T-helper 17 cell (primary cell): ENCODE measurements at places on chromosomes 1 and 21.

DNA sequence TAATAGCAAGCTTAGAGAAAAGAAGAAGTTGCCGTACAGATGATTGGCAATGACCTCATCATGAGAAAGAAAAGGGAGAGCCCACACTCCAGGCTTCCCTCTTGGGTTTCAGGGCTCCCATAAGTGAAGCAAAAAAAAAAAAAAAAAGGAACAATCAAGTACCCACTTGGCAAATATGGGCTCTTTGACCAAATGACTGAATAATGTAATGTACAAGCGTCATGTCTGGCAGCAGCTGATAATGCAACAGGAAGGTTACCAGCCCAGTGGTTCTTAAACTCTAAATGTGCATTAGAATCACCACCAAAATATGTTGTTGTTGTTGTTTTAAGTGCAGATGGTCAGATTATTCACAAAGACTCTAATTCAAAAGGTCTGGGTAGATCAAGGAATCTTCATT lies 13.5 kb downstream of the TNFSF4 start:
- DNase-seq = no peak
- H3K27ac ChIP-seq = no peak overlapping the region
- H3K27me3 ChIP-seq = no peaks in the 10 kb centered on the region
- no peak overlapping the region for H3K4me3 ChIP-seq

DNA sequence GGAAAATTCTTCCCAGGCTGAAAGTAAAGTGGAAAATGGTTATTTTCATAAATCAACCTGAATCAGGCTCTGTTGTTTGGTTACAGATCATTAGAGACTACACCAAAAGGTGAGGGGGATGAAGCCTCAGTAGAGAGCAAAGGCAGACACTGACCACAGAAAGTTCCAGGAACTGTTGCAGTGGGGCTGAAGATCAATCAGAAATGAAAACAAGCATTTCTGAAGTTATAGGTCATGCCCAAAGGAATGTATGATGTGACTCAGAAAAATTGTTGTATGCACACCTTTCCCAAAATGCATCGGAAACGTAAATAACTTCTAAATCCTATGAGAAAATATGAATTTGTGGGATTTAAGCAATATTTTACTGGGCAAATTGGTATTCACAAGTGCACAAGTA lies 63.3 kb downstream of the FYB2 start:
- H3K4me1 ChIP-seq = no peaks in the 10 kb centered on the region
- no peaks in the 10 kb centered on the region for H3K36me3 ChIP-seq

DNA sequence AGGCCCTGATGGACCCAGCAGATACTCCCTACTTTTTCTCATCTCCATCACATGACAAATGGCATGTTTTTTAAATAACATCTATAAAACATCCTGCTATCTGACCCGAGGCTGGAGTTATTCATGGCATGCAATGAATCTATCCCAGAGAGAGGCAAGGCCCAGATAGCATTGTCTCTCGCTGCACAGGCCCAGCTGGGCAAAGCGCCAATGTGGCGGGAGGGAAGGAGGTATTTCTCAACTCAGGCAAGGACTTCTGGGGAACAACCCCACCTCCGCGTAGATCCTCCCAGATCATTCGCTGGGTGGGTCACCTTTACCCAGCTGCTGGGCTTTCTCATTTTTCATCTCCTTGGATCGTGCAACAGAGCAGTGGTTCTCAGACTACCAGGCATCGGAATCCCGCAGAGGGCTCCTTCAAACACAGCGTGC lies 59.8 kb downstream of the ERG start:
- no peaks in the 10 kb centered on the region for H3K4me1 ChIP-seq
- H3K36me3 ChIP-seq = peaks cover 2% of the 10 kb centered on the region
- no peak overlapping the region for H3K27ac ChIP-seq
- peaks cover 27% of the 10 kb centered on the region for H3K27me3 ChIP-seq
- DNase-seq = no peak
- no peak overlapping the region for H3K4me3 ChIP-seq

GRCh38 chr1:156490401-156491032 lies 10.1 kb downstream of the MEF2D start:
- peaks cover 2% of the 10 kb centered on the region for H3K36me3 ChIP-seq
- H3K4me3 ChIP-seq = peak overlapping the region; percentile 84
- peak overlapping the region; percentile 97 for H3K27ac ChIP-seq
- DNase-seq = no peak

DNA sequence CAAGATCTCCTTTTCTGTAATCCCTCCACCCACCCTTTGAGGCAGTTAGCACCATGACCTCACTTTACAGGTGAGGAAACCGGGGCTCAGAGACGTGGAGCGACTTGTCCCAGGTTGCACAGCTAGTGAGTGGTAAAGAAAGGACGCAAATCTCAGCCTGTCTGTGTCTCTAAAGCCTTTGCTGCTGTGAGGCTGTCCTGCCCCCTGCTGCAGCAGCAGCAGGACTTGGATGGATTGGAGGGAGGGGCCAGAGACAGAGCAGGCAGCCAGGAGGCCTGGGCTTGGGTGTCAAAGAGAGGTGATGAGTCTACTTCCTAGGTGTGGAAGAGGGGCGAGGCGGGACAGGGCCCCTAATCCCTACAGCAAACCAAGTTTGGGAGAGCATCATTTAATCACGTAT lies 69.6 kb downstream of the PTPRU start:
- H3K36me3 ChIP-seq = peaks cover 2% of the 10 kb centered on the region
- H3K4me1 ChIP-seq = peaks cover 2% of the 10 kb centered on the region
- DNase-seq = no peak
- H3K27me3 ChIP-seq = peaks cover 8% of the 10 kb centered on the region
- H3K4me3 ChIP-seq = no peak overlapping the region
- H3K27ac ChIP-seq = no peak overlapping the region

DNA sequence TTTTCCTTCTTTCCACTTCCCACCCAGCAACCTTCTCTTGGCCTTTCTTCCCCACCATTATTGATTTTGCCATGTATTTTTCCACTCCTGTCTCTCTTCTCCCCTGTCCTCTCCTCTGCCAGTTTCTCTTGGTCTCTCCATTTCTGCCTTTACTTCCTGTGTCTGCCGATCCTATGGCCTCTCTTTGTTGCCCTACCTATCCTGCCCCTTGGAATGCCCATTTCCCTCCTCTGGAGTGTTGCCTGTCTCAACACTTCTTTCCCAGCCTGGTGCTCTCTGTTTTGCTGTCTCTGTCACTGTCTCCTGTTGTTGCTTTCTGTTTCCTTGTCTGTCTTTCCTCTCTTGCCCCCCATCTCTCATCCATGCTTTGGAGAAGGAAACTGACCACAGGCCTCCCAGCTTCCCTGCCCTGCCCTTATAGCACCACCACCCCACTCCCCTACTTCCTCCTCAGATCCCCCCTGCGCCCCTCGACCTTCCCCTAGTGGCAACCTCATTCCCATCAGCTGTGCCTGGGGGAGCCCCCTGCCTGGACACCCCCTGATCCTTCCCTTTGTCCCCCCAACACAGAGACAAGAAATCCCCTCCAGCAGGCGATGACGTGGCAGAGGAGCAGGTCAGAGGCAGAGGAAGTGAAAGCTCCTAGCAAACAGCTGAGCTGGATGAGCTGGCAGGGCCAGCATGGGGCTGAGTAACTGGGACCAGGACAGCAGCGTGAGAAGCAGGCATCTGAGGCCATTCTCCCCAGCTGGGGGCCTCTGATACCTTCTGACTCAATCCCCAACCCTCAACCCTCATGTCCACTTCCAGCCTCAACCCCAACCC lies 6.6 kb upstream of the ETV3L start:
- H3K27ac ChIP-seq = peak overlapping the region; percentile 72
- DNase-seq = no peak
- peaks cover 24% of the 10 kb centered on the region for H3K4me1 ChIP-seq
- H3K27me3 ChIP-seq = peaks cover 77% of the 10 kb centered on the region
- H3K36me3 ChIP-seq = peaks cover 5% of the 10 kb centered on the region
- peak overlapping the region; percentile 26 for H3K4me3 ChIP-seq

DNA sequence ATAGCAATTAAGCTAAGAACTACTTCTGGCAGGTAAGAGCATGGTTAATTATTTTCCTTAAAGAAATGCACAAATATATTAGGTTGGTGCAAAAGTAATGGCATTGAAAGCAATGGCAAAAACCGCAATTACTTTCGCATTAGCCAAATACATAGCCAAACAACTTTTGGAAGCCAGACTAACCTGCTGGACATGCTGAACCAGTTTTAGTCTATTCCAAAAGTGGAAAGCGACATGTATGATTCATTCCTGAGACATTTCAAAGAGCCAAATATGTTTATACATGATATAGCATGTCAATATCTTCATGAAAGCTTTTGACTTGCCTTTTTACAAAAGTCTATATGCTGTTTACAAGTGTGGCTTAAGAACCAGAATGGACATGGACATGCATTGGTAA lies 23.4 kb upstream of the DR1 start:
- no peak overlapping the region for H3K27ac ChIP-seq
- no peaks in the 10 kb centered on the region for H3K27me3 ChIP-seq
- no peaks in the 10 kb centered on the region for H3K36me3 ChIP-seq
- H3K4me1 ChIP-seq = no peaks in the 10 kb centered on the region
- DNase-seq = no peak
- no peak overlapping the region for H3K4me3 ChIP-seq

- no peaks in the 10 kb centered on the region for H3K27me3 ChIP-seq
- H3K4me3 ChIP-seq = no peak overlapping the region
- peaks cover 4% of the 10 kb centered on the region for H3K4me1 ChIP-seq
These were observed 16.7 kb upstream of the PSMD4 start for GRCh38 chr1:151237678-151238466.

- no peak overlapping the region for H3K4me3 ChIP-seq
- DNase-seq = no peak
- no peaks in the 10 kb centered on the region for H3K4me1 ChIP-seq
- peaks cover 23% of the 10 kb centered on the region for H3K27me3 ChIP-seq
- no peak overlapping the region for H3K27ac ChIP-seq
- H3K36me3 ChIP-seq = no peaks in the 10 kb centered on the region
These were observed 104.8 kb downstream of the ETS2 start for GRCh38 chr21:38910390-38911067.
